ENCODE measurements at places on chromosomes 12 and 14. TPM values are rescaled to one million over a fixed set of nuclear protein-coding genes. Genes with fewer than 3 reads are reported as not detected.

GMFB gene
- 69.4 TPM for total RNA-seq

PRICKLE1 gene
- 39.5 TPM for total RNA-seq

OR6S1 gene
- total RNA-seq = not detected

TSHR gene
- not detected for total RNA-seq

CCDC77 gene
- total RNA-seq = 9.3 TPM

SERPINA1 gene
- total RNA-seq = 0.98 TPM

EML5 gene
- 0.05 TPM for total RNA-seq

ST8SIA1 gene
- 14.4 TPM for total RNA-seq

OR6C74 gene
- total RNA-seq = not detected

RHEBL1 gene
- 1.9 TPM for total RNA-seq

TAS2R31 gene
- total RNA-seq = 2.2 TPM

ADAM21 gene
- 0.94 TPM for total RNA-seq

KRT86 gene
- 0.43 TPM for total RNA-seq

PEX5 gene
- total RNA-seq = 21.5 TPM

PTGER2 gene
- total RNA-seq = not detected

BEGAIN gene
- total RNA-seq = 0.54 TPM

RASSF8 gene
- total RNA-seq = 24.2 TPM

HOXC12 gene
- total RNA-seq = not detected

CMAS gene
- total RNA-seq = 36.7 TPM

NFE2 gene
- 0.29 TPM for total RNA-seq

LGMN gene
- 278 TPM for total RNA-seq

RAPGEF3 gene
- total RNA-seq = 8.4 TPM

OTX2 gene
- total RNA-seq = 8.2 TPM

KRT80 gene
- 2.8 TPM for total RNA-seq

TSPAN19 gene
- total RNA-seq = not detected

CIROP gene
- not detected for total RNA-seq

NANOG gene
- 0.16 TPM for total RNA-seq

FGF6 gene
- not detected for total RNA-seq

TTC7B gene
- total RNA-seq = 42.1 TPM

TMEM30B gene
- not detected for total RNA-seq

KRT72 gene
- not detected for total RNA-seq

TMPRSS12 gene
- total RNA-seq = not detected

ATL1 gene
- total RNA-seq = 15.8 TPM

KIF5A gene
- 7.2 TPM for total RNA-seq

CEBPE gene
- total RNA-seq = not detected

PNMA1 gene
- 74.3 TPM for total RNA-seq

TAS2R7 gene
- not detected for total RNA-seq

PTPRB gene
- total RNA-seq = 2.5 TPM

CDC42BPB gene
- 116 TPM for total RNA-seq

ABCC9 gene
- 0.36 TPM for total RNA-seq

ACSS3 gene
- 13.9 TPM for total RNA-seq

PSEN1 gene
- 91.1 TPM for total RNA-seq

NKX2-8 gene
- not detected for total RNA-seq

GPR65 gene
- total RNA-seq = 0.50 TPM
